Breast epithelium (tissue), 4 donors: ENCODE measurements at places on chromosomes 7 and 10.

GRCh38 chr7:47405921-47406800 is 175.8 kb downstream of the TNS3 start:
- peaks cover 5% of the 10 kb centered on the region for H3K4me1 ChIP-seq
- H3K4me3 ChIP-seq: peak overlapping the region; percentile 24
- no peaks in the 10 kb centered on the region for H3K36me3 ChIP-seq
- H3K27ac ChIP-seq: peak overlapping the region; percentile 83
- peak; percentile 90 for DNase-seq

GRCh38 chr7:10790910-10791309 is 182.8 kb upstream of the PHF14 start:
- H3K36me3 ChIP-seq: no peaks in the 10 kb centered on the region
- DNase-seq: no peak
- H3K27me3 ChIP-seq: no peaks in the 10 kb centered on the region
- H3K4me3 ChIP-seq: no peak overlapping the region
- no peak overlapping the region for H3K27ac ChIP-seq
- H3K4me1 ChIP-seq: no peaks in the 10 kb centered on the region

DNA sequence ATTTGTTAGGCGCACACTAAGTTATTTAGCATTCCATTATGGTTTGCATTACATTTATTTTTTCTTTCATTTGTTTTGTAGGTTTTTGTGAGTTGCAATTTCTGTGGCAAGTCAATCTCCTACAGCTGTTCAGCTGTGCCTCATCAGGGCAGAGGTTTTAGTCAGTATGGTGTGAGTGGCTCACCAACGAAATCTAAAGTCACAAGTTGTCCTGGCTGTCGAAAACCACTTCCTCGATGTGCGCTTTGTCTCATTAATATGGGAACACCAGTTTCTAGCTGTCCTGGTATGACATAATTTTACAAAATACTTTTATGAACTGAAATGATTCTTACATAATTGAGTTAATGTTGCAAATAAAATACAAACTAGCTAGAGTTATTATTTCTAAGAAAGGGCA is 29.5 kb downstream of the MIOS start:
- no peaks in the 10 kb centered on the region for H3K27me3 ChIP-seq
- no peak overlapping the region for H3K4me3 ChIP-seq
- H3K4me1 ChIP-seq: no peaks in the 10 kb centered on the region
- H3K36me3 ChIP-seq: no peaks in the 10 kb centered on the region
- DNase-seq: no peak

GRCh38 chr10:88271761-88272543 is 311.2 kb downstream of the RNLS start:
- H3K36me3 ChIP-seq: no peaks in the 10 kb centered on the region
- H3K4me1 ChIP-seq: no peaks in the 10 kb centered on the region
- H3K27ac ChIP-seq: no peak overlapping the region
- DNase-seq: no peak

DNA sequence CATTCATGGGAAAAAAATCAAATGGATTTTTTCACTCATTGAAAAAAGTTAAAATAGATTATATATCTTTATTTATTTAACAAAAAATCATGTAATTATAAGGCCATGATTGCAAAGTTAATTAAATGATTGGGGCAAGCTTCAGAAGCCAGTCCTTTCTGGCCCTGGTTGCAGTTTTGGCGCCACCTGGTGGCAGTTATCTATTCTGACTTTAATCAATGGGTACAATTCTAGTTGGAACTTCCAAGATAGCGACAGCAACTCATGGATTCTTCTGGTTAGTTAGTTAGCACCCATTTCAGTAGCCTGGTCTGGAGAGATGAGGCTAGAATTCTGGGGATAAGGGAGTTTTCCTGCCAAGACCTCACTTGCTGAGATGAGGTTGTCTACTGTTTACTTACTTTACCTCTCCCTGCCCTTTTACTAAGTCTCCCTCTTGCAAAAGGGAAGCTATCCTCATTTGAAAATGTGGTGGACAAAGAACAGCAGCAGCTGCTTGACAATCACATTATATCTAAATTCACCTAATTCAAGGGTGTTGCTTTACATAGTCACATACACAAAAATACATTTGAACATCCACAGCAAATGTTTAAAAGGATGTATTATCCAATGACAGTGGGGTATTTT is 42.3 kb downstream of the NOC3L start:
- peak; percentile 37 for DNase-seq
- H3K4me1 ChIP-seq: no peaks in the 10 kb centered on the region
- H3K27ac ChIP-seq: no peak overlapping the region
- no peaks in the 10 kb centered on the region for H3K27me3 ChIP-seq
- no peak overlapping the region for H3K4me3 ChIP-seq
- no peaks in the 10 kb centered on the region for H3K36me3 ChIP-seq

DNA sequence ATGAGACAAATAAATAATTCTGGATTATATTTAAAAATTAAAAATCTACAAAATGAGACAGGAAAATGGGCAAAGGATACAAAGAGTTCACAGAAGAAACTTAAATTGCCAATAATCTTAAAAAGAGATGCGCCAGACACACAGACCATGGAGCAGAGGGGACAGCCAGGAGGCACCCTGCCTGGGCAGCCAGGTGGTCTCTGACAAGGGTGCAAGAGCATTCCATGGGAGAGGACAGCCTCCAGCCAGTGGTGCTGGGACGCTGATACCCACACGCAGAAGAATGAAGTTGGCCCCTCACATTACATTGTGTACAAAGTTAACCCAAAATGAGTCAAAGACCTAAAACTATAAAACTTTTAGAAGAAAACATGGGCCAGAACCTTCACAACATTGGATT is 106.3 kb downstream of the NKX6-2 start:
- no peak overlapping the region for H3K27ac ChIP-seq
- H3K36me3 ChIP-seq: no peaks in the 10 kb centered on the region
- H3K4me3 ChIP-seq: no peak overlapping the region
- no peaks in the 10 kb centered on the region for H3K4me1 ChIP-seq
- DNase-seq: no peak

DNA sequence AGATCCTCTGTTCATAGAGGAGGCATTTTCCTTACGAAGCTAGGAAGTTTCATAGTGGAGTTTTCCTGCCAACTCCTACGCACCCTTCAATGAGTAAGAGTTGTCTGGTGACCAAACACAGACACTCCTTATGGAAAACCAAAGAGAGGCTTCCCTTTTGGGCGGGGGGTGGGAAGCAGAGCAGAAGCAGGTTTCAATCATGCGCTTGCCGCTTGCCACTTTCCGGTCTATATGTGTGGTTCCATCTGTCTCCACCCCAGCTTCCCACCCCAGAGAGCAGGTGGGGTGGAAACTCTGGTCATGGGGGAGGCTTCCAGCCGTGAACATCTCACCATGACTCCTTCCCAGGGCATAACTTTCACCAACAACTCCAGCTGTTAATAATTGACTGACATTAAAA is 68.8 kb upstream of the GRB10 start:
- no peak for DNase-seq
- H3K4me1 ChIP-seq: no peaks in the 10 kb centered on the region
- H3K36me3 ChIP-seq: no peaks in the 10 kb centered on the region
- no peak overlapping the region for H3K27ac ChIP-seq
- H3K4me3 ChIP-seq: no peak overlapping the region

DNA sequence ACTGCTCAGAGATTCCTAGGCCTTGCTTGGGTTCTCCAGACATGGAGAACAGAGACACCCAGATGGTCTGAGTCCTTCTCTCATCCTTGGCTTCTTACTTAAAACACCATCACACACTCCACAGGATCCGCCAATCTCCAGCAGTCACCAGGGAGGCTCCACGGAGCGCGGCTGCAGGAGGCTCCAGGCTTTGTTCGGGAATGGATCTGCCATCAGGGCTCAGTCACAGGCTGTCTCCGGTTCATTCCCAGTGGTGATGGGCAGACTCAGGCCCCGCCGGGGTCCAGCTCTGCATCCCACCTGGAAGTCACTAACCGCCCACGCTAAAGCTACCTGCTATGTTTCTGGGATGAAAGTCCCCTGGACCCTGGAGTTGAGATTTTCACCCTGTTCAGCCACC is 312.9 kb downstream of the TCERG1L start:
- no peak overlapping the region for H3K4me3 ChIP-seq
- H3K27ac ChIP-seq: no peak overlapping the region
- H3K27me3 ChIP-seq: no peaks in the 10 kb centered on the region
- no peaks in the 10 kb centered on the region for H3K4me1 ChIP-seq
- no peaks in the 10 kb centered on the region for H3K36me3 ChIP-seq

DNA sequence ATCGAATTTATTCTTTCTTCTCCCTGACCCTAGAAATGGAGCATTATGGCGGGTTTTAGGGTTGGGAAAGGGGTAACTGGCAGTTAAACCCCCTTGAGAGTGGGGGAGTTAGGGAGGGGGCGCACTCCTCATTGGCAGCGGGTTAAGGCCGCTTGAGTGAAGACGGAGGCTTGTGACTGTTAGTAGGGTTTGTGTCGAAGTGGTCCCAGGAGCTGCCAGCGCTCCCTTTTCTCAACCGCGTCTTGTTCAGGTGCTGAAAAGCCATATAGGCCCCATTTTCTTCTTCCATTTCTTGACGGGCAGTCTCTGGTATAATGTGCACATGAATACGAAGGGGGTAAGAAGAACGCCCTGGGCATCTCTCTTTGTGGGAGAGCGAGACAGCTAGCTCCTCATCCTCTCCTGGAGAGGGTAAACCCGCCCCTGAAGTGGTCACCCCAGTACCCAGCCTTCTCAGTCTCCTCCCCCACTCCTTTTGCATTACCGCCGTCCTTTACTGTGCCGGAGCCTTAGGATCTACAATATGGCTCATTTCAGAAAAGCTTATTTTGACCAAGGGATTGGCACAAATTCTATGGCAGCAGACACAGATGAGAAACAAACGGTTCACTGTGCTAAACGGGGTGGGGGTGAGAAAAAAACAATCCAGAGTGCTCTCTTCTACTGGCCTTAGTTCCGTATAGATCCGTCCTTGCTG is 836 bp downstream of the KMT2E start:
- H3K4me1 ChIP-seq: peaks cover 6% of the 10 kb centered on the region
- peak overlapping the region; percentile 98 for H3K4me3 ChIP-seq
- H3K27me3 ChIP-seq: no peaks in the 10 kb centered on the region
- no peaks in the 10 kb centered on the region for H3K36me3 ChIP-seq
- no peak for DNase-seq
- H3K27ac ChIP-seq: peak overlapping the region; percentile 100

DNA sequence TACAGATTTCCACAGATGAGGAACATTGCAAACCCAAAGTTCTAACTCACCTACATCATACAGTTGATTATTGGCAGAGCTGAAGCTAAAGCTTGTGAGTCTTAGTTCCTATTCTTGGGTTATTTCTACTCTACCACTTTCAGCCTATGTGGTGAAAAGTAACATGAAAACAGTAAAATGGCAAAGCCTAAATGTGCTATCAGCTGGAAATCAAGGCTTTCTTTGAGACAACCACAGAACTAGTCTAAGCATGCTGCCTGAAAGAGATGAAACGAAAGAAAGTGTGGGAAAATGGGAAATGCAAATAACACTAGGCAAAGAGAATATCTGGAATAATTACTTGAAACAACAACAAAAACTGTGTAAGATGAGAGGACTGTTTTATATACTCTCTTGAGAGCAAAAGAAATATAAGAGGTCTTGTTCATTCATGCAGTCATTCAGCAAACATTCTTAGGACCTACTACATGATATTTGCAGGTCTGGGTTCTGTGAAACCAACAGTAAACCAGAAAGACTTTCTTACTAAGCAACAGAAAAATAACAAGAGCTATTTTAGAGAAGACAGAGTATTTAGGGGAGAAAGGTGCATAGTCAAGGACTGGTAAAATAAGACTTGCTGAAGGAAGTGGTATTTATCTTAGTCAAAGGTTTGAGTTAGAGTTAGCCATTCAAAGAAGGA is 437.1 kb downstream of the HTR7 start:
- no peaks in the 10 kb centered on the region for H3K36me3 ChIP-seq
- DNase-seq: no peak
- H3K4me3 ChIP-seq: no peak overlapping the region
- H3K27me3 ChIP-seq: no peaks in the 10 kb centered on the region
- H3K27ac ChIP-seq: no peak overlapping the region
- H3K4me1 ChIP-seq: no peaks in the 10 kb centered on the region

- no peaks in the 10 kb centered on the region for H3K27me3 ChIP-seq
- H3K36me3 ChIP-seq: no peaks in the 10 kb centered on the region
- no peak overlapping the region for H3K27ac ChIP-seq
- no peaks in the 10 kb centered on the region for H3K4me1 ChIP-seq
Measured at GRCh38 chr7:106203473-106203872, 81.3 kb downstream of the NAMPT start.

- peak overlapping the region; percentile 65 for H3K4me3 ChIP-seq
- H3K36me3 ChIP-seq: no peaks in the 10 kb centered on the region
- no peak overlapping the region for H3K27ac ChIP-seq
- DNase-seq: no peak
Measured at GRCh38 chr7:35185908-35186731, 67.8 kb downstream of the TBX20 start.

- no peak overlapping the region for H3K4me3 ChIP-seq
- no peak overlapping the region for H3K27ac ChIP-seq
- no peaks in the 10 kb centered on the region for H3K4me1 ChIP-seq
- H3K36me3 ChIP-seq: no peaks in the 10 kb centered on the region
- DNase-seq: no peak
Measured at GRCh38 chr7:69173846-69174245, 424.4 kb upstream of the AUTS2 start.

GRCh38 chr7:116969371-116969902 is 16.1 kb downstream of the ST7 start:
- no peak overlapping the region for H3K4me3 ChIP-seq
- H3K27ac ChIP-seq: no peak overlapping the region
- H3K27me3 ChIP-seq: no peaks in the 10 kb centered on the region
- no peaks in the 10 kb centered on the region for H3K36me3 ChIP-seq

DNA sequence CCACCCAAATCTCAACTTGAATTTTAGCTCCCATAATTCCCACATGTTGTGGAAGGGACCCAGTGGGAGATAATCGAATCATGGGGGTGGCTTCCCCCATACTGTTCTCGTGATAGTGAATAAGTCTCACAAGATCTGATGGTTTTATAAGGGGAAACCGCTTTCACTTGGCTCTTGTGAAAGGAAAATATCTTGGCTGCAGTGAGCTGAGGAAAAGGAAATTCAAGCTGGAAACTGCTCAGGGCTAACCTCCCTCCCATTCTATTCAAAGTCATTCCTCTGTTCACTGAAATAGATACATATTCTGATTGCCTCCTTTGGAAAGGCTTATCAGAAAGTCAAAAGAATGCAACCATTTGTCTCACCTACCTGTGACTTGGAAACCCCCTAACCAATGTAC is 15.8 kb downstream of the CYCS start:
- DNase-seq: no peak
- no peak overlapping the region for H3K4me3 ChIP-seq
- no peaks in the 10 kb centered on the region for H3K36me3 ChIP-seq

- H3K27me3 ChIP-seq: no peaks in the 10 kb centered on the region
- H3K4me1 ChIP-seq: no peaks in the 10 kb centered on the region
- H3K27ac ChIP-seq: no peak overlapping the region
- H3K36me3 ChIP-seq: no peaks in the 10 kb centered on the region
- no peak overlapping the region for H3K4me3 ChIP-seq
Measured at GRCh38 chr10:34994565-34995142, 95.5 kb downstream of the CUL2 start.

DNA sequence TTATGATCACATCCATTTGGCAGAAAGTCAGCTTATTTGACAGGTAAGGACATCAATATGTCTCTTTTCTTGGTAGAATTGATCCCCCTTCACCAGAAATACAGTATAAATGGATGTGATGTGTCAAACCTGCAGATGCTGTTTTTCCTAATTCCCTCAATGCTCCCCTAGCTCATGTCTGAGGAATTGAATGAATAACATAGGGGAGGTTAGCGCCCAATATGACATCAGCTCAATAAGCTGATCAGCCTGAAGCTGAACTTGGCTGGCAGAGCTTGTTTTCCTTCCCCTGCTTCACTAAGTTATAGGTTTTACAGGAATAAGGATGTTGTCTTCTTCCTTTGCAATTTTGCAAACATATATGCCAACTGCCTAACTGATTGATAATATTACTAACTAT is 132.5 kb downstream of the REEP3 start:
- no peaks in the 10 kb centered on the region for H3K36me3 ChIP-seq
- H3K27ac ChIP-seq: no peak overlapping the region
- DNase-seq: no peak
- no peaks in the 10 kb centered on the region for H3K27me3 ChIP-seq
- no peaks in the 10 kb centered on the region for H3K4me1 ChIP-seq
- no peak overlapping the region for H3K4me3 ChIP-seq
